ENCODE measurements at places on chromosomes 5 and 9.

- H3K4me3 ChIP-seq: no peak overlapping the region
- no peaks in the 10 kb centered on the region for H3K4me1 ChIP-seq
- H3K36me3 ChIP-seq: no peaks in the 10 kb centered on the region
- no peak overlapping the region for H3K27ac ChIP-seq
- H3K27me3 ChIP-seq: peaks cover 2% of the 10 kb centered on the region
These were observed 63.5 kb downstream of the ZNF474 start for GRCh38 chr5:122192497-122193496.

DNA sequence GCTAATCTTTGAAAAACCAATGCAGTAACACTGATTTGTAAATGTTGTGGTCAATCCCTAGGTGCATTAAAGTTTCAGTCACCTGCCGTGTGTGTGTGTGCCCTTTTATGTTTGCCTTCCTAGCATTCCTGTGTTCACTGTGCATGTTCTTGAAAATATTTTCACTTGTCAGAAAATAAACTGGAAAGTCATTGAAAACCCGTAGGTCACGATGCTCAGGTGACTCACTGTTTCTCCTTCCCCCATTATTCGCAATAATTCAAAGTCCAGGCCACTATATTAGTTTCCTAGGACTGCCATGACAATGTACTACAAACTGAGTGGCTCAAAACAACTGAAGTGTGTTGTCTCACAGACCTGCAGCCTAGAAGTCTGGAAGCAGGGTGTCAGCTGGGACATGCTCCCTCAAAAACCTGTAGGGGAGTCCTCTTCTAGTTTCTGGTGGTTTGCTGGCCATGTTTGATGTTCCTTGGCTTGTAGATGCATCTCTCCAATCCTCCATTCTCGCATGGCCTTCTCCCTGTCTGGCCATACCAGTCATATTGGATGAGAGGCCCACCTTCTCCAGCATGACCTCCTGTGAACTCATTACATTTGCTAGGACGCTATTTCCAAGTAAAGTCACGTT lies 29.3 kb downstream of the MARVELD2 start:
- no peaks in the 10 kb centered on the region for H3K4me1 ChIP-seq
- no peak overlapping the region for H3K27ac ChIP-seq
- DNase-seq: no peak
- H3K4me3 ChIP-seq: no peak overlapping the region
- no peaks in the 10 kb centered on the region for H3K36me3 ChIP-seq

DNA sequence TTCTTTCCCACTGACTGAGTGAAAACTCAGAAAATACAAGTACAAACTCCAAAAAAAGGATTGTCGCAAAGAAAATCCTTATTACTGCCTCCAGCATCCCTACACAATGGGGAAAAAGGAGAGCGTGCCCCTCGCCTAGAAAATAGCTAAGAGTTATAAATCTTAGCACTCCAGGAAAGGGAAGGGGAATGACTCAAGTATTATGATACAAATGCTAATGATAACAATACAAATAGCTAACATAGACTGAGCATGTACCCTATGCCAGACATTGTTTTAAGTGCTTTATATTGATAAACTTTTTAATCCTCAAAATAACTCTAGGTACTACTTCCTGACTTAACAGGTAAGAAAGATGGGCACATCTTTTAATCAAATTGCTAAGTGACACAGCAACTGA lies 70.8 kb upstream of the VCAN start:
- H3K27me3 ChIP-seq: no peaks in the 10 kb centered on the region
- DNase-seq: no peak
- no peaks in the 10 kb centered on the region for H3K4me1 ChIP-seq
- H3K36me3 ChIP-seq: no peaks in the 10 kb centered on the region

- H3K4me1 ChIP-seq: no peaks in the 10 kb centered on the region
- no peak for DNase-seq
- H3K36me3 ChIP-seq: no peaks in the 10 kb centered on the region
- H3K27ac ChIP-seq: no peak overlapping the region
- H3K27me3 ChIP-seq: no peaks in the 10 kb centered on the region
These were observed 170.8 kb downstream of the EDIL3 start for GRCh38 chr5:84213861-84214260.

GRCh38 chr5:112625689-112626438 lies 111.8 kb upstream of the APC start:
- no peaks in the 10 kb centered on the region for H3K4me1 ChIP-seq
- no peak overlapping the region for H3K4me3 ChIP-seq
- no peaks in the 10 kb centered on the region for H3K36me3 ChIP-seq
- no peak overlapping the region for H3K27ac ChIP-seq
- no peak for DNase-seq
- H3K27me3 ChIP-seq: peaks cover 40% of the 10 kb centered on the region

DNA sequence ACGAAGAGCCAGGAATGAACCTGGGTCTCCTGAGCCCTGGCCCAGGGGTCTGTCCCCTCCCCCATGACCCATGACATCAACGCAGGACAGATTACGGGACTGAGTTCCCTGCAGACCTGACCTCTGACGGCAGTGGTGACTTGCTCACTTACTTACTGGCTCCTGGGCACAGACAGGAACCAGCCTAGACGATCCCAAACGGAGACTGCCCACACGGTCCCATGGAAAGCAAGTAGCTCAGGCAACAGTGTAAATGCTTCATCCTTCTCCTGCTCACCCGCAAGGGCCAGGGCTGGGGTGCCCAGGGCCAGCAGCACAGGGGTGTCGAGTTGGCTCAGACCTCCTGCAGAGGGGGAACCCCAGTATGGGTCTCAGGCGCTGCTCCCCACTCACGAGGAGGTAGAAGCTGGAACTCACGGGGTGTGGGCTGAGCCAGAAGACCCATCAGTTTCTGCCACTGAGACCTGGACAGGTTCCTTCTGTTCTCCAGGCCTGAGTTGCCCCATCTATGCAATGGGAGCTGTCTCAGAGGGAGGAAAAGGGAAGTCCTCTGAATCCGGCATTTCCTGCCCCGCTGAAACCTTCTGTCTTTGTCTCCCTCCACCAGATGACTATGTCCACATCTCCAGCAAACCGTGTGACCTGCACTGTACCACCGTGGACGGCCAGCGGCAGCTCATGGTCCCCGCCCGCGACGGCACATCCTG lies 5.6 kb downstream of the ADAMTSL2 start:
- H3K36me3 ChIP-seq: no peaks in the 10 kb centered on the region
- no peak overlapping the region for H3K27ac ChIP-seq
- DNase-seq: no peak
- H3K4me3 ChIP-seq: no peak overlapping the region
- peaks cover 7% of the 10 kb centered on the region for H3K27me3 ChIP-seq

DNA sequence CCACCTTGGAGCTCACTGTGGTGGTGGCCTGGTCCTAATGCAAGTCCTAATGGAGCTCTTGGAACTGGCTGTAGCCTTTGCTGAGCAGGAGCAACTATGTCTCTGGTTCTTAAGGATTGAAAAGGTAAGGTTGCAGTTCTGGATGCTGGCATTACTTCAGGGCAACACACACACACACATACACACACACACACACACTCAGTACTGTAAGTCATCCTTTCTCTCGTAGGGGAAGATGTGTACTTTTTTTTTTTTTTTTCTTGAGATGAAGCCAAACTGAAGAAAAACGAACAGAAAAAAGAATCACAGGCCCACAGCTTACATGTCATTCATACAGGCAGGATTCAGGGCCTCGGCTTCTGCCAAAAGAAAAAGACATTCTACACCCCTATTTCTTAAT lies 81.1 kb upstream of the RPS23 start:
- no peak overlapping the region for H3K4me3 ChIP-seq
- H3K27ac ChIP-seq: no peak overlapping the region
- H3K4me1 ChIP-seq: peaks cover 66% of the 10 kb centered on the region
- peaks cover 3% of the 10 kb centered on the region for H3K36me3 ChIP-seq

DNA sequence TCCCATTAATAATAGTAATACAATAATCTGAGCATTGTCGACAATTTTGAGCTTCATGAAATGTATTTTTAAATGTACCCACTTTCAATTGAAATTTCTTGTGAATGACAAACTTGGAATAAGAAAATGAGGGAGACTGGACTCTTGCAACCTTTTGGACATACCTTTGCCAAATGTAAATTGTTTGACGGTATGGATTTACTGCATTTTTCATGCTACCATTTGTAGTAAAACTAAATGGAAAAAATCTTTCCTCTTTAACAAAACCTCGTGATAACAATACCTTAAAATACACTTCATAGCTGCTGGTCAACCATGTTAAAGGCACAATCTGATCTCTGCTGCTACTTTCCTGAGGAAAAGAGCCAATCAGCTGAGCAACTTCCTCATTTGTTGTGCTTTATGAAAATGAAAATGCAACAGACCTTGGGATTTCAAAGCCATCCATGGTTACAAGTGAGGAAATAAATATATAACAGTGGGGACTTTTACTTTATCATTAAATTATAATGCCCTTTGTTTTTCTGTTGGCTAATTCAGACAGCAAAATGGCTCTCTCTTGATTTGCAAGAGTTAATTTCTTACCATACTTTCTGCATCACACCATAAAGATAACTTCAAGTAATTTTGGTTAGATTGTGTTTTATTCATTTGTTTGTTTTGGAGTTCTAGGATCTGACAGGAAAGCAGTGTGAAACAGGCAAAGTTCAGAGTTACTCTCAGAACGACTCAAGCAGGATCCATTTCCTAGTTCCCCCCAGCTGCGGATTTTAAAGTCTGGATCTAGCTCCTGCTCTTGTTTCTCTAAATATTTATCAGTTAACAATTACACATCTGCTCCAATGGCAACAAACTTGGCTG lies 1.1 kb downstream of the ALDH1A1 start:
- no peaks in the 10 kb centered on the region for H3K4me1 ChIP-seq
- H3K27ac ChIP-seq: no peak overlapping the region

- H3K4me3 ChIP-seq: no peak overlapping the region
- H3K27me3 ChIP-seq: no peaks in the 10 kb centered on the region
- no peak for DNase-seq
- peaks cover 3% of the 10 kb centered on the region for H3K36me3 ChIP-seq
These were observed 143.8 kb downstream of the PALM2AKAP2 start for GRCh38 chr9:109923806-109924205.
